Osteoblast (primary cell): ENCODE measurements at places on chromosomes 1 and 21. TPM values are rescaled to one million over a fixed set of nuclear protein-coding genes. Genes with fewer than 3 reads are reported as not detected.

Gene THEM5
- total RNA-seq, result not detected in 2 replicates

Gene HLCS
- total RNA-seq, result 51.9 and 59.7 TPM in 2 replicates

Gene SEMA6C
- total RNA-seq, result 1.5 and 2.2 TPM in 2 replicates

Gene ADORA3
- total RNA-seq, result not detected in 2 replicates

Gene AKIRIN1
- total RNA-seq, result 35.1 and 42.1 TPM in 2 replicates

Gene CNTN2
- under 0.01 TPM in 1 of 2 replicates, not detected in the other for total RNA-seq

Gene EPHB2
- 8.7 and 14.7 TPM in 2 replicates for total RNA-seq

Gene SPATA17
- total RNA-seq, result 0.36 and 1.5 TPM in 2 replicates

Gene GPR52
- total RNA-seq, result 1.4 and 2.4 TPM in 2 replicates

Gene ITLN2
- total RNA-seq, result not detected in 2 replicates

Gene SYDE2
- 13.0 and 13.8 TPM in 2 replicates for total RNA-seq

Gene TSSK3
- total RNA-seq, result 1.5 and 1.8 TPM in 2 replicates

Gene LCE2D
- not detected in 2 replicates for total RNA-seq

Gene CD1E
- not detected in 2 replicates for total RNA-seq

Gene ELOVL1
- total RNA-seq, result 35.9 and 36.9 TPM in 2 replicates

Gene RGSL1
- not detected in 2 replicates for total RNA-seq

Gene CBS
- 26.1 and 30.6 TPM in 2 replicates for total RNA-seq

Gene CAPN2
- 340 and 341 TPM in 2 replicates for total RNA-seq

Gene ANKRD65
- 1.2 and 1.8 TPM in 2 replicates for total RNA-seq

Gene LCE1F
- total RNA-seq, result not detected in 2 replicates

Gene RGS4
- total RNA-seq, result 130 and 142 TPM in 2 replicates

Gene SH3BGR
- total RNA-seq, result 1.4 and 2.1 TPM in 2 replicates

Gene ITLN1
- not detected in 2 replicates for total RNA-seq

Gene ZSCAN20
- total RNA-seq, result 9.8 and 11.2 TPM in 2 replicates

Gene FCAMR
- not detected in 2 replicates for total RNA-seq
